ENCODE measurements at places on chromosomes 7 and 10.

GRCh38 chr10:131725581-131726069 lies 175.2 kb upstream of the PPP2R2D start:
- DNase-seq = no peak

GRCh38 chr7:156162451-156162850 lies 350.2 kb upstream of the SHH start:
- DNase-seq = no peak

- no peak for DNase-seq
Measured at GRCh38 chr10:74018241-74018640, 20.3 kb downstream of the VCL start.

DNA sequence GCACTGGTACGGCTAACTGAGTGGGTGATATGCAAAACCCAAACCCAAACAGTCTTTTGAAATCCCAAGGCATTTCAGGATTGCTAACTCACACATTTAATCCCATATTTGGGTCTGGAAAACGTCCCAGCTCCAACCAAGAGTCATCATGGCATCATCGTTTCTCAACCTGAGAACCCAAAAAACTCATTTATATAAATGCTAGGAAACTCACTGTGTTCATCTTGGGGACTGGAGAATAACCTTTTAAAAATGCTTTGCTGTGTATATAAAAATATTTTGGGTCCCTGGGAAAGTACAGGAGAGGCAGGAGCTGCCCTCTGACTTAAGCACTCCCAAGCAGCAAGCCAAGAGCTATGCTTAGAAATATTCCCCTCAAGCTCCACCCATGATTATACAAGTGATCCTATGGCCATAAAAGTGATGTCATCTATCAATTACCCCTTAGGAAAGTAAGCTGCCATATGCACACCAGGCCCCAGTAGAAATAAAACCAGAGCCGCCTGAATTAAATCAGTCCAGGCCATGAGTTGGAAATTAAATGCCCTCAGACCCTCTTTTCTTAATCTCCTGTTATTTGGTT lies 352.1 kb downstream of the FRMD4A start:
- no peak for DNase-seq

DNA sequence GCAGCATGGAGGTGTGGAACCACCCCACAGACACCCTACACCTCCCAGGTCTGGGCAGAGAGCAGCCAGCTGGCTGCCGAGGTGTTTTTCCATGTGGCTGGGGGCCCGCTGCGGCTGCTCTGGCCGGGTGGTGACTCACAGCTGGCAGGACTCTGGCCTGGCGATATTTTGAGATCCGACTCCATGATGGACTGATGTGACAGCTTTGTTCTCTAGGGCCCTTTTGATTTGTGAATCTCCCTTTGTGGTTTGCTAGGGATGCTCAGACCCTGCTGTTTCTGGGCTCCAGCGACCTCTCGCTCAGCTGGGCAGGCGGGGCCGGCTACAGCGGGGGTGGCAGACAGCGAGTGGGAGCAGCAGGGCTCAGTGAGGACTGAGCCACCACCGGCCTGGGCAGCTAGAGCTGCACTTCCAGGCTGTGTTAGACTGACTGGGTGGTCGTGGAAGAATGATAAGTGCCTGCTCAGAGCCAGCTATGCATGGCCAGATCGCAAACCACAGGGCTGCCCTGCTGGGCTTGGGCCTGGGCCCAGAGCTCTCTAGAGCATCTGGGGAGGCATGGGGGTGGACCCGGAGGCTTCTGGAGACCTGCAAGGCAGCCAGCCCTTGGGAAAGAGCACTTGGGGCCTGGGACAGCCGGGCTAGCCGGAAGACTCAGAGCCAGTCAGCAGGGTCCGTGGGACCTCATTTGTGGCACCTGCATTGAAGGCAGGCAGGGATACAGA lies 46.2 kb upstream of the GDF10 start:
- DNase-seq = no peak

GRCh38 chr10:62480196-62480595 lies 106.0 kb downstream of the ZNF365 start:
- DNase-seq = no peak

DNA sequence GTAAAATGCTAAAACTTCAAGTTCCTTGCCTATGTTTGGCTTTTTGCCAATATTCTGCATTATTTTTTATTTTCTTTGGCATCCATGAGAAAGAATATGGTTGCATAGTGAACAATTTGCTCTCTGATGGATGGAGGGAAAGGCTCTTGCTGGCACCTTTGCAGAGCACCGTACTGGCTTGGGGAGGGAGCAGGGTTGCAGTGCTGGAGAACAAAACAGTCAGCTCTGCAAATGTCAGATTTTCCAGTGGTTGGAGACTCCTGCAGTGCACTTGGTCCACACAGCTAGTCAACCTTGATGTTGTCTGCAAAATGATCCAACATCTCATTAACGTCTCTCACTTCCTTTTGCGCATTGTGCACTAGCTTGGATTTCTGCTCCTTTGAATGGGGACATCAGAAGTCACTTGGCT lies 100.8 kb downstream of the ANLN start:
- no peak for DNase-seq

DNA sequence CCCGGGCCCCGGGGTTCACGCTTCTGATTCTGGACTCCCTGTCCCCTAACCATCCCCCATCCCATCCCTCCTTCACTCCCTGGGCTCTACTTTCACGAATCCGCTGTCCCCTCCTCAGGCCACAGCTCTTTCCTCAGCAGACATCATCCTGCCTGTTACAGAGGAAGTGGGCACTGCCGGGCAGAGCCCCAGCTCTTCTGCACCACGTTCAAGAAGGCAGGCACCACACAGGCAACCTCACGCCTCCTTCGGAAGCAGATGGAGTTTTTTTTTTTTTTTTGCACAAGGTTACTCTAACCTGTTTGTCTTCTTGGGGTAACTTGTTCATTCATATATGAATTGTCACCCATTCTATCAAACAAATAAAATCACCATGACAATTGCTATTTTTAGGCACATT lies 17.9 kb upstream of the ZNF32 start:
- no peak for DNase-seq

- DNase-seq = no peak
Measured at GRCh38 chr10:105643660-105644059, 1002.6 kb downstream of the SORCS3 start.

DNA sequence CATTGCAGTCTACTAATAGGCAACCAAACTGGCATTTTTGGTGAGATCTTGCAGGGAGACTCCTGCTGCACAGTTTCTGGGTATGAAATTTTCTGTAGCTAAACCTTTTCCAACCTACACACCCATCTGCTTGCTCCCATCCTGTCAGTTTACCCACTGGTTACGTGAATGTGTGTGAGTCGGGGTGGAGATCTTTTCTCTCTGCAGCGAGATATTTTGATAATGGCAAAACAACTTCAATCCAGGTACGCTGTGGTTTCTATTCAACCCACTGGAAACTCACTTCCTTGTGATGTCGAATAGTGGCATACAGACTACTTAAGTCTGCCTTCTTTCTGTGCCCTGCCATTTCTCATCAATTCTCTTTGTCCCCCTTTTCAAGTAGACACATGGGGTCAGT lies 4.5 kb downstream of the PLEKHA1 start:
- DNase-seq = no peak

- no peak for DNase-seq
Measured at GRCh38 chr7:12508554-12508953, 62.0 kb upstream of the SCIN start.

DNA sequence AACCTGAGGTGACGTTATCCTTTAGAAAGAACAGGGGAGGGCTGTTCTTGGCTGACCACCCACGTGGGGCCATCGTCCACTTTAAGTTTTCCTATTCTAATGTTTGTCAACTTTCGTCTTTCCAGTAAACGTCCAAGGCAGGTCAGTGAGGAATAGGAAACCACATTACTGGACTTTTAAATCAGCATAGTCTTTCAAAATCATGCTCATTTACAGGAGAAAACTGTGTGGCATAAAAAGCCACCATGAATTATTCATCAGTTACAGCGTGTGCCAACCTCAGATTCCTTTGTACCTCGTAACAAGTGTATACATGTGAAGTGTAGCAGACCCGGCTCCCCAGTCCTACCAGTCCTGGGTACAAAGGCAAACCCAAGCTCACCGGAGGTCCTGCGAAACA lies 25.1 kb upstream of the ABLIM1 start:
- no peak for DNase-seq

GRCh38 chr10:72353965-72354355 lies 759 bp downstream of the DNAJB12 start:
- DNase-seq = no peak

- no peak for DNase-seq
Measured at GRCh38 chr7:84914598-84914997, 272.3 kb downstream of the SEMA3D start.
